ENCODE measurements at places on chromosomes 5 and 9.

DNA sequence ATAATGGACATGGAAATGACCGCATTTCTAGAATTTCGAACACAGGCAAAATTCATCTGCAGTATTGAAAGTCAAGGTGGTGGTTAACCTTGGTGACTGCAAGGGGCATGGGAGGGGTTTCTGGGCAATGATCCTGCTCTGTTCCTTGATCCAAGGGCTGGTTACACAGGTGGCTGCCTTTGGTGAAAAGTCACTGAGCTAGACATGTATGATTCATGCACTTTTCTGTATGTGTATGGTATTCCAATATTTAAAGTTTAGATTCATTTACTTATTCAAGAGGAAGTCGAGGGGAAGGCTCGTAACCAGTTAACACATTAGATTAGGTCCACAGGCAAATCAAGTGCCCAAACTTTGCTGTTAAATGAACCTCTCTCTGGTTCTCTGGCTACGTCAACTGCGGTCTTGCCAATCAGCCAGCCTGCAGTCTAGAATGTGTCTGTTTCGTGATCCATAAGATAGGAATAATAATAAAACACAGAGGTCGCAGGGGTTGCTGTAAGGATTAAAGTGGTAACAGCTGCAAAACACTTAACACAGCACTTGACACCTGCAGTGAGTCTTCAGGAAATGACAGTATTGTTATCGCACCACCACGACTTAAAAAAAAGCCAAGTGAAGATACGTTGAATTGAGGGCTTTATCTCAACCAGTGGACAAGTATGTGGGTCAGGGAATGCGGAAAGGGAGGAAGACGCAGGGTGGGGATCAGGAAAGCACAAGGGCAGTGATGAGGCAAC lies 92.5 kb downstream of the TLE1 start:
- DNase-seq = peak; percentile 45

GRCh38 chr9:92342825-92343488 lies 17.2 kb downstream of the CENPP start:
- peak; percentile 76 for DNase-seq

DNA sequence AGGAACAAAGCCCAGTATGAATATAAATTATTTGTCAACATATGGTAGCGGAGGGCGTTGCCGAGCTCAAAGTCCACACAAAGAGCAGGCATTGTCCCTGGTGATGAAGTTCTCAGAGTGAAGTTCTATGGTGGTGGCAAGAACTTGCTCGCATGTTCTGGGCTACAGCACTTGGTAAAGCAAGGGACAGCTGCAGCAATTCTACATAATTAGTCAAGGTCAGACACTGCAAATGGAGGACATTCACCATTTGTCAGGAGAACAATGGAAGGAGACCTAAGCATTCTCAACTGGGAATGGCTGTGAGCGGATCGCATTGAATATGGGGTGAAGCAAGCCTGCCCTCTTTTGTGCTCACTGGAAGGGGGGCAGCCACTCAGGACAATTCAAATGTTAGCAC lies 503.8 kb upstream of the ADAMTS16 start:
- DNase-seq = no peak

DNA sequence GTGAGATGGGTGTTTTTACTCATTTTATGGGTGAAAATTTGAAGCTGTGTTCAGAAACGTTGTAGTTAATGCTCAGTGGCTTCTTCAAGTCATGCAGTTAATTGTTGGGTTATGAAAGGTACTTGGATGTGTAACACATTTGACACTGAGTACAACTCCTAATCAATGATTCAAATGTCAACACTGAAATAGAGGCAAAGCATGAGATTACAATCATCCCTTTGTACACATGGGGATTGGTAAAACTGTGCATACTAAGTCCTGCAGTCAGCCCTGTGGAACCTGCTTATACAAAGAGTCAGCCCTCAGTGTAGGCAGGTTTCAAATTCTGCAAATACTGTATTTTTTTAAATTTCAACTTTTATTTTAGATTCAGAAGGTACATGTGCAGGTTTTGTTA lies 3.3 kb downstream of the ABLIM3 start:
- no peak for DNase-seq

DNA sequence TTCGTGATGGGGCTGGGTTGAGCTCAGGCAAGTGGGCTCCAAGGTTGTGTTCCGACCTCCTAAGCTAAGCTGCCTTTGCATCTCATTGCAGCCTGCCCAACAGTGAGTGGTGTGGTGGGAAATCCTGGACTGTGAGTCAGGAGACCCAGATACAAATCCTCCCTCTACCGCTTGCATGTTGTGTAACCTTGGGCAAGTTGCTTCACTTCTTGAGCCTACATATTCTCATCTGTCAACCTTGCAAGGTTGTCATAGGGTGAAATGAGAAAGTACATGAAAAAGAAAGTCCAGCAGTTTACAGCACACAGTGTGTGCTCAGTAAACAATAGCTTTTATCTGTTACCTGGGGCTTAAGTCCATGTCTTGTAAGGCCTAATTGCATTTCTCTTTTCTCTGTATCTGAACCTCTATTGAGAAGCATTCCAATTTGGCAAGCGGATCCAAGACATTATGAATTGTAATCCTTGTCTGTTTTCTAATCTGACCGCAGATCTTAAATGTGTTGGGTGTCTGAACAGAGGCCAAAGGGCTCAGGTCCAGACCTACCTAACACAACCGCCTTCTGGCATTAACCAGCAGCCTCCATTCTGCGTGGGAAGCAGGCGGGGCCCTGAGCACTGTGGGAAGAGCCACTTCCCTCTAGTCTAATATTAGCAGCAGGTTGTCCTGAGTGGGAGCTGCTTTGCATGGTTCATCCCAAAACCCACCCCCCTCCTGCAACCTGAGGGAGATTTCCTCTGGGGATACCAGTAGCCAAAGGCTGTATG lies 1.8 kb upstream of the GALNT12 start:
- DNase-seq = peak; percentile 74

- DNase-seq = no peak
Measured at GRCh38 chr5:42109006-42109572, 184.0 kb downstream of the FBXO4 start.

DNA sequence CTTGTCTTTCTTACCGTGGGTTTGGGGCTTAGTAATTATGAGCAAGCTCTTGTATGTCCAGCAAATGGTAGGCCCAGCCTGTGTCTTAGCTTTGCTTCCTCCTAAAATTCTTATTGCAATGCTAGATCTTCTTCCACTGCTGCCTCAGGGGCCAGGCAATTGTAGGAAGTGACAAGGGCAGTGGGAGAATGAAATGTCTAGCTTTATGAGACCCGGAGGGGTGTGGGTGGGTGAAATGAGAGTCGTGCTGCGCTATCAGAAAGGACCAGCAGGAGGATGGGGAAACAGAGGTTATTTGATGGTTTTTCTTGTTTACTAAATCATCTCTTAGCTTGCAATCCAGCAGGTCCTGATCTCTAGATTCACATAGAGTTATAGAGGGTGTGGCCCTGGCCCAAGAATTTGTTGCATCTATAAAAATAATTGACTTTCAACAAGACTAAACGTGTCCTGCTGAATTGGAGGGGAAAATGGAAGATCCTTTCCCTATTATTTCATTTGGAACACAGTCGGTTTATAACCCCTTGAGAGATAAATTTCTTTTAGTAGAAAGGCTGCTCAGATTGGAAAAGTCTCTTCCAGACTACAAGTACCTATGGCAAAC lies 43.7 kb downstream of the ZNF366 start:
- DNase-seq = no peak

- DNase-seq = no peak
Measured at GRCh38 chr5:112339761-112340160, 79.3 kb downstream of the EPB41L4A start.

GRCh38 chr9:121997791-121998190 lies 95.3 kb downstream of the TTLL11 start:
- peak; percentile 65 for DNase-seq

GRCh38 chr5:119319890-119320289 lies 35.9 kb upstream of the TNFAIP8 start:
- DNase-seq = no peak

GRCh38 chr9:90802386-90802985 lies 867 bp downstream of the SYK start:
- no peak for DNase-seq

Data from cardiac fibroblast (primary cell).